ENCODE measurements at places on chromosomes 6 and 20. TPM values are rescaled to one million over a fixed set of nuclear protein-coding genes. Genes with fewer than 3 reads are reported as not detected.

NAA20 gene
- 87.9 TPM for total RNA-seq

HLA-DOA gene
- 4.3 TPM for total RNA-seq

DCDC2 gene
- total RNA-seq: not detected

TSPO2 gene
- not detected for total RNA-seq
